ENCODE measurements at places on chromosomes 3 and 15. TPM values are rescaled to one million over a fixed set of nuclear protein-coding genes. Genes with fewer than 3 reads are reported as not detected.

The PLSCR5 gene
- total RNA-seq, result 98.5 TPM

The SLC30A4 gene
- 10.5 TPM for total RNA-seq

The GOLGA8G gene
- not detected for total RNA-seq

The CHRM5 gene
- under 0.01 TPM for total RNA-seq

The FOXL2 gene
- 0.79 TPM for total RNA-seq

The ARGFX gene
- total RNA-seq, result not detected

The PARP9 gene
- 6.7 TPM for total RNA-seq

The A4GNT gene
- not detected for total RNA-seq

The FSIP1 gene
- 0.43 TPM for total RNA-seq

The IL17RE gene
- 50.6 TPM for total RNA-seq

The CPN2 gene
- total RNA-seq, result not detected

The POLR2H gene
- 39.3 TPM for total RNA-seq

The EPB42 gene
- not detected for total RNA-seq

The XYLB gene
- 2.4 TPM for total RNA-seq

The BLM gene
- total RNA-seq, result 4.3 TPM

The ERICH6 gene
- 0.39 TPM for total RNA-seq

The ANKUB1 gene
- not detected for total RNA-seq

The SCG3 gene
- total RNA-seq, result not detected

All from placental epithelial cell (primary cell).